Muscle of arm (tissue), 14 donors: ENCODE measurements at places on chromosomes 6 and 20.

GRCh38 chr20:32609111-32609773 is 24.1 kb upstream of the NOL4L start:
- no peak for DNase-seq

- no peak for DNase-seq
These were observed 257.1 kb upstream of the ZFP64 start for GRCh38 chr20:52448513-52449232.

DNA sequence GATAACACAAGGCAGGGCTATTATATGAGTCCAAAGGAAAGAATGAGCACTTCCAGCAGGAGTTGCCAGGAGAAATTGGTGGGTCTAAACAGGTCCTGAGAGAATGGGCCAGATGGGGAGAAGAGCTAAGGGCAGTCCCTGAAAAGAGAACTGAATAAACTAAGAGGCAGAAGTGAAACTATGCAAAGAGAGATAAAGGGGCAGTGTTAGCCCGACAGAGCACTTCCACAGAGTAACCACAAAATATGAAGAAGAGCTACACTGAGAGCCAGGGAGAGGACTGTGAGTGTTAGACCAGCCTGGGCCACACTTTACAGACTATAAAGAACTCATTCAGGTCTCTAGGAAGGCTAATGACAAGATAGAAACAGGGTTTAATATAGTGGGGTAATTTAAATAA is 43.8 kb downstream of the RALGAPA2 start:
- no peak for DNase-seq

DNA sequence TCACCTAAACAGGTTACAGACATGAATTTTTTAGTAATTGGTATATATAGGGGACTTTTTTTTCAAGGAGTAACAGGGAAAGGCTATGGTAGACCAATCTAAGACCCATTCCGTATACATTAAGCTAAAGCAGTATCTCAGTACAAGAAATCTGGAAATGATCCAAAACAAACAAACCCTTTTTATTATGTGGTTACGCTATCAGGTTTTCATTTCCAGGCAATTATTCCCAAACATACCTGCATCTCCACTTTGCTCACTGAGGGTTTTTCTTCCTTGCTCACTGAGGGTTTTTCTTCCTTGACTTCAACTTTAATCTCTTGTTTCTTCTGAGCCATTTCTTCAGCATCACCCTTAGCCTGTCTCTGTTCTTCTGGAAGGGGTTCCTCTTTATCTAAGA is 107.3 kb downstream of the EPB41L2 start:
- no peak for DNase-seq

GRCh38 chr6:20707870-20708269 is 173.6 kb downstream of the CDKAL1 start:
- no peak for DNase-seq

GRCh38 chr6:35719830-35720733 is 16.8 kb upstream of the ARMC12 start:
- DNase-seq: peak; percentile 71
